ENCODE measurements at places on chromosomes 16 and 17.
A peak's percentile ranks its signal among the peaks of the same experiment; 100 is the strongest.

DNA sequence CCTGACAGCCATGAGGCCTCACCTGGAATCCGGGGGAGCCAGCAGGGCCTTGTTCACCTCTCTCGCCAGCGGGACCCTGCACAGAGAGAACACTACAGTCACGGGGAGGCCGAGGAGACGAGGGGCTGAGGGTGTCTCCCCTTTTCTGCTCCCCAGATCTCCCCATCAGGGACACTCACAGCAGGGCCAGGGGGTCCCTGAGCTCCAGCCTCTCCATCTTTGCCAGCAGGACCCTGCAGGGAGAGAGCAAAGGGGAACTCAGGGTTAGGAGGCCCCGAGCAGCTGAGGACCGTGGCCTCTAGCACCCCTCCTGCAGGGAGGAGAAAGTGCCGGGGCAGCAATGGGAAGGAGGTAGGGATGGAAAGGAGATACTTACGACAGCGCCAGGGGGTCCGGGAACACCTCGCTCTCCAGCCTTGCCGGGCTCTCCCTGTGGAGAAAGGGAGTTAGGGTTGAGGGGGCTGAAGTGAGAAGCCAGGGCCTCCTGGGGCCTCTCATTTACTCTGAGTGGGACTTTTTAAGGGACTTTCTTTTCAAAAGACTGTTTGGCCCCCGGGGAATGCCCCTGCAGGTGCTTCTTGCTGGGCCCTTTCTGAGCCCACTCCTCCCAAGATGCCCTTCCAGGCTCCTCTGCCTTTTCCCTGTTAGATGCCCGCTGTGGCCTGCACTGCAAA lies 8.7 kb downstream of the COL1A1 start:
- DNase-seq: no peak

DNA sequence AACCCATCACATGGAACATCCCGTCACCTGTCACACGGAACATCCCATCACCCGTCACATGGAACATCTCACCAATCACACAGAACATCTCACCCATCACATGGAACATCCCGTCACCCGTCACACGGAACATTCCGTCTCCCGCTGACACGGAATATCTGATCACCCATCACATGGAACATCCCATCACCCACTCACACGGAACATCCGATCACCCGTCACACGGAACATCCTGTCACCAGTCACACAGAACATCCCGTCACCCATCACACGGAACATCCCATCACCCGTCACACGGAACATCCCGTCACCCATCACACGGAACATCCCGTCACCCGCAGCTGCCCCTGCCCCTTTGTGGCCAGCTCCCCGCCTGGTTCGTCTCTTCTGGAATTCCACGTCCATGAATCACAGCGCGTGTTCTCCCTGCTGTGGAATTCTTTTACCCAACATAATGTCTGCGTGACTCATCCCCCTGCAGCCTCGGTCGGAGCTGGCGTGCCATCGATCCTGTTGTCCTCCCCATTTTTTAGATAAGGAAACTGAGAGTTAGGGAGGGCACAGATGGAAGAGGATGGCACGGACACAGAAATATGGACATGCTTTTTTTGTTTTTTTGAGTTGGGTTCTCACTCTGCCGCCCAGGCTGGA lies 5.6 kb downstream of the CPNE7 start:
- DNase-seq: no peak

DNA sequence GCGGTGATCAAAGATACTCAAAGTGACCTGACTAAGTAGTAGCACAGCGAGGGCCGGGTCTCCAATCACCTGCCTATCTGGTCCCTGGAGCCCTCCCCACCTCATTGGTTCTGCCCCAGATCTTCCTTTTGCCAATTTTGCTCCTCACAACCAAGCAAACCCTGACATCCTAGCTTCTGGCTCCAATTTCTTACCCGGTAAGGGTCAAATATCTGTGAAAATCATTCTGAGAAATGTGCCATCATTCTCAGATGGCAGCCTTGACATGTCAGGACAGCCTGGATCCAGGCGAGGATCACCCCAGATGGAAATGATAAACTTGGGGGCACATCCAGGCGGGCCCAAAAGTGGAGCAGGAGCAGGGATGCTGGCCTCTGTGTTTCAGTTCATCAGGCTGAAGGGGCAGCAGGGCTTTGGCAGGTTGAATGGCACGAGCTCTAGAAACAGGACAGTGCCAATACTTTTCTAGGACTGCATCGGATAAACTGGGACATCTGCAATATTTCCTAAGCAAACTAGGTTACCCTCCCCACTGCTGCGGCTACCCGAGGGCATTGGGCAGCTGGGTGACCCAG lies 83.9 kb downstream of the SHISA6 start:
- DNase-seq: no peak

DNA sequence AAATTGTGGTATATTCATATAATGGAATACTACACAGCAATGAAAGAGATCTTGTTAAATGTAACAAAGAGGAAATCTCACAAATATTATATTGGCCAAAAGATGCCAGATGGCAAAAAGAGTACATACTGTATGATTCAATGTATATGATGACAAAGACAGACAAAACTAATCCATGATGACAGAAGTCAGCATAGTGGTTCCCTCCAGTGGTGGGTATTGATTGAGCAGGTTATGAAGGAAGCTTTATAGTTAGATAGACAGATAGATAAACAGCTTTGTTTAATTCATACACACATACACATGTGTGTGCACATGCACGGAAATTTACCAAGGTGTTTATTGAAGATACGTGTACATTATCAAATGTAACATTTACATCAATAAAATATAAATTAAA lies 74.4 kb upstream of the SMIM36 start:
- DNase-seq: no peak

DNA sequence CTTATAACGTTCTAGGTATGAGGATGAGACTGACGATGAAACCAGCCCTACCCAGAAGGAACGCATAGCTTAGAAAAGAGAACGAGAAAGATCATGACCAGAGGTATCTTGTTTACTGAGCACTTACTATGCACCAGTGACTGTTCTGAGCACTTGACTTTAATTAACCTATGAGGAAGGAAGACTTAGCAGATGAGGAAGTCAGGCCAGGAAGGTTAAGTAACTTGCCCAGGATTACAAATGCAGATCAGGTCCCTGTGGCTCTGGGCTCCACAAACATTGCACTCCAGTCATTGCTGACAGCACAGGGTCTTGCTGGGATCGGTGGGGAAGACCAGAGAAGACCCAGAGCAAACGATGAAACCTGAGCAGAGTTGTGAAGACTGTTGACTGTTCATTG lies 7.1 kb downstream of the KRT13 start:
- DNase-seq: no peak

DNA sequence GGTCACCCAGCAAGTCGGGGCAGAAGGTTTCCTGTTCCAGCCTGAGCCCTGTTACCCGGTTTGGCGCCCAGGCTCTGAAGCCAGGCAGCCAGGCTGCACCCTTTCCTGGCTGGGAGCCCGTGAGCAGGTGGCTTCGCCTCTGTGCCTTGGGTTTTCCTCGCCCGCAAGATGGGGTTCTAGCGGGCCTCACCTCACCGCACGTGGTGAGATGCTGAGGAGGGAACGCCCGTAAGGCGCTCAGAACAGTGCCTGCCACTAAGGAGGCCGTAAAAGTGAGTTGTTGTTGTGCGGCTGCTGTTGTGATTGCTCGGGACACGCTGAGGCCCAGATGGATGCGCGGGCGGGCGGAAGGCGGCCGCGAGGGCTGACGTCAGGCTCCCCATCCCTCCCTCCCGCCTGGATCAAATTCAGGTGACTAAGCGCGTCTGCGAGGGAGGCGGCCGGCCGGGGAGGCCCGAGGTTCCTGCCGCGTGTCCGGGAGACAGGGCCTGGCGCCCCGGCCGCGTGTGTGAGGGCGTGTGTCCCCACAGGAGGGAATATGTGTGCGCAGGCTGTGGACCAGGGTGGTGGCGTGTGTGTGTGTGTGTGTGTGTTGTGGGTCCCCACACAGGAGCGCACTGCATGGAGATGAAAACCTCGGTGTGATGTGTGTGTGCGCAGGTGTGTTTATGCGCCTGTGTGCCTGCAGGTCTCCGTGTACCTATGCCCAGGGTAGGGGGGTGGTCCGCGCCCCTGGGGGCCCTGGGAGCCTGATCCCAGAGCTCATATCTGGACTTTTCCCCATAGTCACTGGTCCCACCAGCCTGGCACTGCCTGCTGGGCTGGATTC lies 4.3 kb downstream of the CAMKK1 start:
- DNase-seq: peak; percentile 38

DNA sequence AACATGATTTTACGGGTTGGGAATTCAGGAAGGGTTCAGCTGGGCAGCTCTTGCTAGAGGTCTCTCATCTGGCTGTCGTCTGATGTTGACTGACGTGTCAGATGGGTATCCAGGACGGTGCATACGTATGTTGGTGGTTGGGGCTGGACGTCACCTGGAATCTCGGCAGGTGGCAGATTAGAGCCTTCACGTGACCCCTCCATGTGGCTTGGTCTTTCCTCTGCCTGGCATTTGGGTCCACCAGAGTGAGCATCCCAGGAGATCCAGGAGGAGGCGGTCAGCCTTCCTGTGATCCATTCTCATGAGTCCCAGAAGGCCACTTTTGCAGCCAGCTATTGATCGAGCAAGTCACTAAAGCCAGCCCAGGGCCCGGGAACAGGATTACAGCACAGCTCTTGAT lies 202.7 kb downstream of the FOXL1 start:
- DNase-seq: no peak

DNA sequence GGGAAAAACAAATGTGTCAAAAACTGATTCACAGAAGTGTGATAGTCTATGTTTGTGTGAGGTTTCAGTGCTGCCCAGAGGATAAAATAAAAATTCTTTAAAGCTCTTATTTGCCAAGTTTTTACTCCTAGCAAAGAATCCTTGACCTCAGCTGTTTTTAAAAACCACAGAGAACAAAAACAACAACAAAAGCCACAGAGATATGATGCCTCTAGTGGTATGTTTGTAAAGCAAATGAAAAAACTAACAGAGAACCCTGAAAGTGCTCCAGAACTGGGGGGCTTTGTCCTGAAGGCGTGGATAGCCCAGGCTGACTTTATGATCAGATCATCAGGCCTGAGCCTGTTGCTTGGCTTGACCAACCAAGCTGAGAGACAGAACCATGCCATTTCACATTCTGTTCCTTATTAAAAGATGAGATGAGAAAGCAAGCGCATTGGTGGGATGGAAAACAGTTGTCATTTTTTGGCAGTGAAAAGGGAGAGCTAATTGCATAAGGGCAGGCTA lies 411.0 kb downstream of the CPPED1 start:
- DNase-seq: no peak

All from omental fat pad (tissue), 4 donors.